ENCODE measurements at places on chromosomes 7 and 10.
A peak's percentile ranks its signal among the peaks of the same experiment; 100 is the strongest.

DNA sequence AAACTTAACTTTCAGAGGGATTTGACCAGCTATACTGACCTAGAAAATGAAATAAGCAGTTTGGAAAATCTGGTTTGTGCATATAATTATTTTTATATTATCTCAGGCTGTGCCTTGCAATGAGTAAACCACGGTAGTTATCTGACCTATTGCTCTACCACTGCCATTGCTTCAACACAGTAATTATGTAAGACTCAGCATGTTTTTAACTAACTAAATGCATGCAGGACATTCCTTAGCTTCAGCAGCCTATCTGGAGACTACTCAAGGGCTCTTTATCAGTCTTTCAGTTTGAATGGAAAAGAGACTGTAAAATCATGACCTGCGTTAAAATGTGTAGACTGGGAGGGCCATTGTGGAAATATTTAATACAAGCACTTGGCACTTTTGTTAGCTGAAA lies 22.5 kb downstream of the CHN2 start:
- no peak for DNase-seq

- no peak for DNase-seq
These were observed 48.2 kb downstream of the SMURF1 start for GRCh38 chr7:99095698-99096097.

- DNase-seq = peak; percentile 73
These were observed 29.8 kb downstream of the GSDME start for GRCh38 chr7:24727154-24728120.

DNA sequence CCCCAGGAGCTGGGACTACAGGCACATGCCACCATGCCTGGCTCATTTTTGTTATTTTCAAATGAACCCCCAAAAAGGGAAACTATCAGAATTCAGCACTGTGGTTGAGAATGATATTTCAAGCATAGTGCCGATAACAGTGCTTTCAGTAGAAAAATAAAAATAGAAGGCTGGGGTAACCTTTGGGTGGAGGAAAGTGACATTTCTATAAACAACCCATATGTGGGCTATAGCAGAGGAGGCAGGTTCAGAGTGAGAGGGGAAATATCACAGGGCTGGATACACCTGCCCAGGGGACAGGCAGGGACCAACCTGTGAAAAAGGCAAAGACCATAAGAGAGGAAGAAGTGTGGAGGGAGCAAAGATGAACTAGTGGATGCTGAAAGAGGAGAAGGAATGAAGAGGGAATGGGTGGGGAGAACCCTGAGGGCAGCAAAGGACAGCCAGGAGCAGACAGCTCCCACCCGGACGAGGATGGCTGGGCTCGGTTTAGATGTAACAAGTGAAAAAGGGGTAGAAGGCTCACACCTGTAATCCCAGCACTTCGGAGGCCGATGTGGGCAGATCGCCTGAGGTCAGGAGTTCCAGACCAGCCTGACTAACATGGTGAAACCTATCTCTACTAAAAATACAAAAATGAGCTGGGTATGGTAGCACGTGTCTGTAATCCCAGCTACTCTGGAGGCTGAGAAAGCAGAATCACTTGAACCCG lies 56.5 kb downstream of the MAP3K8 start:
- DNase-seq = no peak

GRCh38 chr7:65373608-65374351 lies at the start of gene ZNF92:
Gene ZNF92, plus strand, starts transcription at chr7:65373855. Its CDS starts 143 bp downstream, at chr7:65373998.
- peak; percentile 99 for DNase-seq

DNA sequence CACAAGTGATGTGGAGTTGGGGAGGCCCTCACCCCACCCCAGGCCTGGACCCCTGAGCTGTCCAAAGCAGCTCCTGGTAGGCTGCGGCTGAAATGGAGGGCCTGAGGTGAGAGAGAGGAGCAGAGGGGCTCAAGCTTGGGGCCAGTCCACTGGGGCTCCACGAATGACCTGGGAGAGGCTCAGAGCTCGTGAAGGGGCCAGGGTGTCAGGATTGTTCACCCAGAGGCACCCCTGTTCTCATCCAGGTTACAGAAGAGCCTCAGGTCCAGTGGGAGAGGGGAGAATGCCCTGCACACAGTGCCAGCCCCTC lies 102.2 kb upstream of the RET start:
- no peak for DNase-seq

- peak; percentile 11 for DNase-seq
These were observed 202.8 kb upstream of the DKK1 start for GRCh38 chr10:52111101-52111891.

GRCh38 chr7:134907639-134908038 lies 78.7 kb upstream of the AGBL3 start:
- peak; percentile 53 for DNase-seq

DNA sequence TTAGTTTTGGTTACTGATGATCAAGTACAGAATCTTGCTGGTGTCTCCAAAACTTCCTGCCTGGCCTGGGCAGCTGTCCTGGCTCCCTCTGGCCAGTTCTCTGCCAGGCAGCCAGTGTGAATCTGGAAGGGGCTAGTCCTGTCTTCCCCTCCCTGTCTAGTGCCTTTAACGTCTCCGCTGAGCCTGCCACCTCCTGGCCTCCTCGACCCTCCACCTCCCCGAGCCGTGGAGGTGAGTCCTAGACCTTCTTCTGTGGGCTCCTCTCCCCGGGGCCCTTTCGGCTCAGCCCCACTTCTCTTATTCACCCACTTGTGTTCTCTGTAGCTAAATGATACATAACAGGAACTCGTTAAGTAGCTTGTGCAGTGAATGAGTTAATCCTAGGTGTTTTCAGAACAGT lies 218.2 kb downstream of the MGMT start:
- DNase-seq = no peak

- DNase-seq = no peak
These were observed 770 bp downstream of the PRXL2A start for GRCh38 chr10:80409121-80409520.

GRCh38 chr7:90474284-90475210 lies 5.1 kb downstream of the PTTG1IP2 start:
- DNase-seq = no peak

Data from adipocyte (in vitro differentiated cells).